Endothelial cell (in vitro differentiated cells): ENCODE measurements at places on chromosomes 4 and X. TPM values are rescaled to one million over a fixed set of nuclear protein-coding genes. Genes with fewer than 3 reads are reported as not detected.

Gene WNK3
- 12.5 TPM for total RNA-seq

Gene TRAM1L1
- 1.8 TPM for total RNA-seq

Gene MAGEA4
- total RNA-seq: 0.23 TPM

Gene SYTL5
- not detected for total RNA-seq

Gene CXCL8
- not detected for total RNA-seq

Gene CT45A2
- not detected for total RNA-seq

Gene PCDH10
- total RNA-seq: 10.8 TPM

Gene GAGE10
- not detected for total RNA-seq

Gene NLGN4X
- 51.3 TPM for total RNA-seq
